ENCODE measurements at places on chromosomes 5 and 9.
A peak's percentile ranks its signal among the peaks of the same experiment; 100 is the strongest.

- H3K4me1 ChIP-seq: peaks cover 3% of the 10 kb centered on the region
- no peak overlapping the region for H3K27ac ChIP-seq
- peak; percentile 44 for DNase-seq
- H3K4me3 ChIP-seq: no peak overlapping the region
These were observed 13.3 kb downstream of the PHF2 start for GRCh38 chr9:93589688-93590087.

- no peaks in the 10 kb centered on the region for H3K36me3 ChIP-seq
- peak; percentile 33 for DNase-seq
- H3K27ac ChIP-seq: peak overlapping the region; percentile 40
- H3K27me3 ChIP-seq: no peaks in the 10 kb centered on the region
These were observed 47.8 kb upstream of the ALDH1B1 start for GRCh38 chr9:38344566-38345324.

DNA sequence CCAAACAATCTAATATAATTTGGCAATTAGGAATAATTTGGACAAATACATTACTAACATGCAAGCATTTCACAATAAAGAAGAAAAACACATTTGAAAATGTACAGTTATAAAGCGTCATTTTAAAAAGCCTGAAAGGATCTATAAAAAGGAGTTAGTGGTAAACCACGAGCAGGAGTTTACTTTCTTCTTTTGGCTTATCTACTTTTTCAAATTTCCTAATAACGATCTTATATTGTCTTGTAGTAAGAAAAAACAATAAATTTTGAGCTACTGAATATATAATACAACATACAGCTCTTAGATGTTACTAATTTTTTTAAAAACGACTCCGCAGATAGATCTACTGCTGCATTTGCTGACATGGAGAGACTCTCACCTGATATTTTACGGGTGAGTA is 79.9 kb downstream of the SMIM23 start:
- H3K4me1 ChIP-seq: no peaks in the 10 kb centered on the region
- DNase-seq: no peak
- H3K4me3 ChIP-seq: no peak overlapping the region
- H3K27me3 ChIP-seq: no peaks in the 10 kb centered on the region

- H3K27me3 ChIP-seq: no peaks in the 10 kb centered on the region
- no peak for DNase-seq
- H3K4me1 ChIP-seq: peaks cover 5% of the 10 kb centered on the region
- H3K36me3 ChIP-seq: no peaks in the 10 kb centered on the region
These were observed 144.9 kb upstream of the DMRT1 start for GRCh38 chr9:696332-697323.

DNA sequence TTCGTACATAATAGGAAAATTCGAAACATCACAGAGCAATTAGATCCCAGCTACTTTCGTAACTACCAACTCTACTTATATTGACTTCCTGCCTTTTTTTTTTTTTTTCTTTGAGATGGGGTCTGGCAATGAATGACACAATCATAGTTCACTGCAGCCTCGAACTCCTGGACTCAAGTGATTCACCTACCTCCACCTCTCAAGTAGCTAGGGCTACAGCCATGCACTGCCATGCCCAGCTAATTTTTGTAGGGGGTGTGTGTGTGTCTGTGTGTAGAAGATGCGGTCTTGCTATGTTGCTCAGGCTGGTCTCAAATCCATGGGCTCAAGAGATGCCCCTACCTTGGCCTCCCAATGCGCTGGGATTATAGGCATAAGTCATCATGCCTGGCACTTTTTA is 5.8 kb upstream of the PAIP2 start:
- peak; percentile 60 for DNase-seq
- H3K27ac ChIP-seq: no peak overlapping the region
- H3K36me3 ChIP-seq: peaks cover 36% of the 10 kb centered on the region
- H3K4me3 ChIP-seq: no peak overlapping the region

GRCh38 chr5:125704888-125705287 is 718.3 kb upstream of the GRAMD2B start:
- no peaks in the 10 kb centered on the region for H3K27me3 ChIP-seq
- no peaks in the 10 kb centered on the region for H3K36me3 ChIP-seq
- no peak overlapping the region for H3K27ac ChIP-seq
- DNase-seq: no peak

- no peaks in the 10 kb centered on the region for H3K36me3 ChIP-seq
- DNase-seq: peak; percentile 78
- H3K4me3 ChIP-seq: no peak overlapping the region
- no peaks in the 10 kb centered on the region for H3K4me1 ChIP-seq
- no peak overlapping the region for H3K27ac ChIP-seq
- no peaks in the 10 kb centered on the region for H3K27me3 ChIP-seq
These were observed 269.9 kb upstream of the PAPPA start for GRCh38 chr9:115883467-115884329.

GRCh38 chr5:151953833-151954232 is 29.2 kb upstream of the GLRA1 start:
- H3K27ac ChIP-seq: no peak overlapping the region
- H3K27me3 ChIP-seq: peaks cover 42% of the 10 kb centered on the region
- no peak for DNase-seq
- H3K36me3 ChIP-seq: no peaks in the 10 kb centered on the region
- no peak overlapping the region for H3K4me3 ChIP-seq

- no peak overlapping the region for H3K4me3 ChIP-seq
- peaks cover 9% of the 10 kb centered on the region for H3K36me3 ChIP-seq
- no peaks in the 10 kb centered on the region for H3K4me1 ChIP-seq
- no peak overlapping the region for H3K27ac ChIP-seq
These were observed 26.9 kb downstream of the INVS start for GRCh38 chr9:100125910-100126309.

- no peaks in the 10 kb centered on the region for H3K4me1 ChIP-seq
- H3K36me3 ChIP-seq: no peaks in the 10 kb centered on the region
- H3K27me3 ChIP-seq: no peaks in the 10 kb centered on the region
- H3K27ac ChIP-seq: no peak overlapping the region
These were observed 4.8 kb upstream of the TEX10 start for GRCh38 chr9:100357501-100357900.

DNA sequence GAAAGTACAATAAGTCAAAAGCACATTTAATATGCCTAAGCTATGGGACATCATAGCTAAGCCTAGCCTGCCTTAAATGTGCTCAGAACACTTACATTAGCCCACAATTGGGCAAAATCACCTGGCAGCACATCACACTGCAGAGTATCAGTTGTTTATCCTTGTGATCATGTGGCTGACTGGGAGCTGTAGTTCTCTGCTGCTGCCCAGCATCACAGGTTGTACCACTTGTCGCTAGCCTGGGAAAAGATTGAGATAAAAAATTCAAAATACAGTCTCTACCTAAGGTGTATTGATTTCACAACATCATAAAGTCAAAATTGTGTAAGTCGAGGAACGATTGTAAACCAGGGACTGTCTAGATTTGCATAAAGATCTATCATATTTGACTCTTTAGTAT is 58.6 kb downstream of the CAMK4 start:
- DNase-seq: no peak
- H3K36me3 ChIP-seq: no peaks in the 10 kb centered on the region
- H3K27ac ChIP-seq: no peak overlapping the region
- H3K4me3 ChIP-seq: no peak overlapping the region
- H3K27me3 ChIP-seq: no peaks in the 10 kb centered on the region
- no peaks in the 10 kb centered on the region for H3K4me1 ChIP-seq

DNA sequence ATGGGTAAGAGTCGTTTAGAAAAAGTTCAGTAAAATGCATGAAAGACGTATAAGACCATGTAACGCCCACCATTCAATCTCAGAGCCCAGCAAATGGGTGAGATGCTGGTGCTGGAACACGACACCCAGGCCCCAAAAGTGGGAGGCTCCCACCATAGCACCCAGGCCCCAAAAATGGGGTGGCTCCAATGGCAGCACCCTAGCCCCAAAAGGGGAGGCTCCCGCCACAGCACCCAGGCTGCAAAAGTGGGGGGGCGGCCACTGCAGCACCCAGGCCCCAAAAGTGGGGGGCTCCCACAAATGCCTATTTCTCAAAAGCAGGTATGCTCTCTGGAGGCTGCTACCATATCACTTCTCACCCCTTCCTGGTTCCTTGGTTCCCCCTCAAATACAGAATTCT is 12.7 kb downstream of the FSTL4 start:
- DNase-seq: no peak
- no peaks in the 10 kb centered on the region for H3K27me3 ChIP-seq
- H3K36me3 ChIP-seq: no peaks in the 10 kb centered on the region
- H3K4me1 ChIP-seq: peaks cover 3% of the 10 kb centered on the region
- H3K4me3 ChIP-seq: no peak overlapping the region

- H3K36me3 ChIP-seq: peaks cover 8% of the 10 kb centered on the region
- H3K4me3 ChIP-seq: no peak overlapping the region
- H3K27ac ChIP-seq: peak overlapping the region; percentile 30
- no peaks in the 10 kb centered on the region for H3K27me3 ChIP-seq
- DNase-seq: no peak
- peaks cover 18% of the 10 kb centered on the region for H3K4me1 ChIP-seq
These were observed 124.0 kb downstream of the GNAQ start for GRCh38 chr9:77907585-77907984.

DNA sequence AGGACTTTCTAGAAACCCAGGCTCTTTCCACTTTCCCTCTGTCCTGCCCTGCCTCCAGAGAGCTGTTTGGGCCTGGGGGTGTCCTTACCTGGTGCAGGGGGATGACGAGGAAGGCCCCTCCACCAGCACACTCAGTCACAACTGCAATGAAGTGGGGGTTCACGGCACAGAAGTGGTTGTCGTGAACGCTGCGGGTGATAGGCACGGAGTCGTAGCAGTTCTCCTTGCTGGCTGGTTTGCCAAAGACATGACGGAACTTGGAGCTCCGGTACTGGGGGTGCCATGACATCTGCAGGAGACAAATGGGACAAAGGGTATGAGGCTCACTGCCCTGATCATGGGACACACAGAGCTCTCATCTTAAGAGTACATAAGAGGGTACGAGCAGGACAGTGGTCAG is 35.1 kb downstream of the CORO2A start:
- no peaks in the 10 kb centered on the region for H3K4me1 ChIP-seq
- no peak overlapping the region for H3K4me3 ChIP-seq
- no peak overlapping the region for H3K27ac ChIP-seq
- peaks cover 22% of the 10 kb centered on the region for H3K36me3 ChIP-seq
- no peak for DNase-seq

GRCh38 chr9:135297456-135298075 is 182.0 kb upstream of the PPP1R26 start:
- peak; percentile 43 for DNase-seq
- no peak overlapping the region for H3K27ac ChIP-seq
- H3K4me1 ChIP-seq: peaks cover 18% of the 10 kb centered on the region
- no peak overlapping the region for H3K4me3 ChIP-seq
- H3K27me3 ChIP-seq: no peaks in the 10 kb centered on the region

DNA sequence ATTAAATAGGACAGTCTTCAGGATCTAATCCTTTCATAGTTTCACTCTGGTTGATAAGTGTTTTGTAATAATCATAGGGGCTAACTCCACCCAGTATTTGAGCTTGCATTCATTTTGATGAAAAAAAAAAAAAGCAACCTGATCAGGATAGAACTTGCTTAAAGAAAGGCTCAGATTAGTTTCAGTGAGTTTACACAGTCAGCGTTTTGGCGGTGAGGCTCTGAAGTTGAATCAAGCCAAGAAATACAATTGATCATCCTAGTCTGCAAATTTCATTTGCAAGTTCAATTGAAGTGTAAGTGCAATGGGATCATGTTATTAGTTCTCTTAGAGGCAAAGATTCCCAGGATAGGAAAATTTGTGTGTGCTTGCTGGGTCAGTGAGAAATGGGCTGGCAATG is 159.7 kb upstream of the ELL2 start:
- H3K4me1 ChIP-seq: peaks cover 3% of the 10 kb centered on the region
- no peak for DNase-seq
- H3K27me3 ChIP-seq: no peaks in the 10 kb centered on the region

DNA sequence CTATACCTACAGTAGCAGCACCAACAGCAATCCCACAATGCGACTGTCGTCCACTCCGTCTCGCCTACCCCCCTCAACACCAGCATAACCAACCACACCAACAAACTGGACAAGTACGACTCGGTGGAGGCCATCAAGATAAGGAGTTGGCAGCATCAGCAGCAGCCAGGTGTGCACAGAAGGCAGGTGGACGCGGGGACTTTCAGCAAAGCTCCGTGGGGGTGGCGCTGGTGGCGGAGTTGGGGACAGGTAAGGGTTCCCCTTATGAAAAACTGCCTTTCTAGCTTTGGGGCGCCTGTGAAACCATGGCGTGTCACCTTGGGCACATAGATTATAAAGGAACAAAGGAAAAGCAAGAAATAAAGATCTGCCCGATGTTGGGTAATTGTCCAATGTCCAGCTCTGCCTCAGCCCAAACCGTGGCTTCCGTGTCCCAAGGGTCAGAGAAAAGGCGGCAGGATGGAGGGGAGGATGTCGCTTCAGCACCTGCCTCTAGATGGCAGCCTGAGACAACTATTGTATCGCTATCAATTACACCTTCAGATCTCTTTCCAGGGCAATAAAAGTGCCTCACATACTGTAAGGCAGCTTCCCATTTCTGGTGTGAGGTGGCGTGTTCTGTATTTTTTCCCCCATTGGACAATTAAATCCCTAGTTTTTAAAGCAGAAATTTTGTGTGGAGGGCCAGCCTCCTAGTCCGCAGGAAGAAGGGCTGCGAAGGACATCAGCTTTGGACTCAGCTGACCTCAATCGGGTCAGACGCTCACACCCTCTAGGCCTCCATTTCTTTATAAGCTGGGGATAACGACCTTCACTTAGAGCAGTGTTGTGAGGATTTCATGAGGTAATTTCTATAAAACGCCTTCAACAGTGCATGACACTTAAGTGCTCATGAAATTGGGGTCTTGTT is 58.8 kb downstream of the MTRR start:
- H3K27ac ChIP-seq: no peak overlapping the region
- H3K36me3 ChIP-seq: no peaks in the 10 kb centered on the region
- peak; percentile 87 for DNase-seq
- H3K4me3 ChIP-seq: no peak overlapping the region
- no peaks in the 10 kb centered on the region for H3K27me3 ChIP-seq
- H3K4me1 ChIP-seq: no peaks in the 10 kb centered on the region

DNA sequence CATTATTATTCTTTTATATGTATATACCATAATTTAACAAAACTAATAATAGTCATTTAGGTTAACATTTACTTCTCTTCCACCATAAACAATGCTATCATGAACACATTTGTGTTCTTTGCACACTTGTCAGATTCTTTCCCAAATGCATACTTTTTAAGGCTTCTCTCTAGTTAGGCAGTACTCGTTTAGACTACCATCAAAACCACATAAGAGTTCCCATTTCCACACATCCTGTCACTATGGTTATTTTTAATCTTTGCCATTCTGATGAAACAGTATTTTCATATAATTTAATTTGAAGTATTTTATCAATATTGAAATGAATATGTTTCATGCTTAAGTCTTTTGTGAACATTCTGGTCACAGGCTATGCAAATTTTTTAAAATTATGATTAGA is 15.1 kb downstream of the DROSHA start:
- H3K27me3 ChIP-seq: no peaks in the 10 kb centered on the region
- H3K27ac ChIP-seq: no peak overlapping the region
- DNase-seq: no peak

All from endodermal cell (in vitro differentiated cells).